Left kidney (tissue), 8 donors: ENCODE measurements at places on chromosomes 5 and 9. TPM values are rescaled to one million over a fixed set of nuclear protein-coding genes. Genes with fewer than 3 reads are reported as not detected.
A peak's percentile ranks its signal among the peaks of the same experiment; 100 is the strongest.

DNA sequence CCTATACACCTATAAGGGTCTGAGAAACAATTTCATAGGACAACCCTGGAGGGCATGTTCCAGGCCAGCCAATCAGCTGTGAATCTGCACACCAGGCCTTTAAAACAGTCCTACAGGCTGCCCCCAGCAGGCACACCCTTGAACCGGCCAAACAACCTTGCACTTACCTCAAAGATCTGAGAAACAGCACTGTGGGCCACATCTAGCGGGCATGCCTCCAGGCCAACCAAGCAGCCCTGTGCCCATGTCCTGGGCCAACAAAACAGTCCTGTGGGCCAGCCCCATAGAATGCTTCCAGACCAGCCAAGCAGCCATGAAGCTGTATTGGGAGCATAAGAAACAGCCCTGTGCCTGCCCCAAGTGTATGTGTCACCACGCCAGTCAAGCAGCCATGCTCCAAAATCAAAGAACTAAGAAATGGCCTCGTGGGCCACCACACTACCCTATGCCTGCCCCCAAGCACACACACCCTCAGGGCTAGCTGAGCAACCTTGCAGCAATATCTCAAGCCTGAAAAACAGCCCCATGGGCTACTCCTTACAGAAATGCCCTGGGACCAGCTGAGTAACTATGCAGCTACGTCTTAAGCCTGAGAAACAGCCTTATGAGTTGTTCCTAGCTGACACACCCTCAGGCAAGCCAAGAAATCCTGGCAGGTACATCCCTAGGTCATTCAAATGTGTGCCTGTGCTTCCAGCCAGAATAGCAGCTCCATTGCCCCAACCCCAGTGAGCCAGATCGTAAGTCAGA is 2243.8 kb upstream of the C9orf72 start:
- DNase-seq = no peak

- no peak for DNase-seq
Measured at GRCh38 chr5:55847837-55848236, 3.3 kb upstream of the IL31RA start.

DNA sequence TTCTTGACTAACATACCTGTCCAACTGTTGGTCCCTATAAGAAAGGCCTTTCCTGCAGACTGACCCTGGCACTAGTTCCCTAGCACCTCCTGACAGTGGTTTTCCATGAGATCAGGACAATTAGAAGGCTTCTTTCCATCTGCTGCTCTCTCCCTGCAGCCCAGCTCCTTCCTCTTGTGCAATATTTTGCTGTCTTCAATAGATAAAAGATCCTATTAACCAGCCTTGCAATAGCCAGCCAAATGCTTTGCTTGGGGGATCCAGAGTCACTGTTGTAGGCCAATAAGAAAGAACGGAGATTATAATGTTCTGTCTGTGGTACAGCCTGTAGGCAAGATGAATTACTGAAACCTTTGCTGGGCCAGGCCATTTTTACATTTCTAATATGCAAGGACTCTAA is 18.4 kb upstream of the NME5 start:
- no peak for DNase-seq

DNA sequence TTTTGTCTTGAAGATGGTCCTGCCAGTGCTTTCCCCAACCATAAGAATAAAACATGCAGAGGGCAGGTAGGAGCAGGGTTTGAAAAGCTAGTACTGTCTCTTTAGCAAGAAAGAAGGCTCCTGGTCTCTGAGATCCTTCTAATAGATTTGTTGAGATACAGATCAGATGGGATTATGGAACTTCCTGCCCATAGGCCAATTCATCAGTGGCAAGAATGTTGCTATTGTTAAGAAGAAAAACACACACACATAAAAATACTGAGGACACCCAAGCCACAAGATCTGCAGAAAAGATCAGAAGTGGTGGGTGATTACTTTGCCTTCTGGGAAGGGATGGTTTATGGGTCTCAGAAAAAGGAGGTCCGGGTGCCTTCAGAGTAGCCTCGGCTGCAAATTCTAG is 59.8 kb downstream of the TNC start:
- DNase-seq = no peak

- DNase-seq = no peak
Measured at GRCh38 chr5:112681481-112681908, 56.2 kb upstream of the APC start.

DNA sequence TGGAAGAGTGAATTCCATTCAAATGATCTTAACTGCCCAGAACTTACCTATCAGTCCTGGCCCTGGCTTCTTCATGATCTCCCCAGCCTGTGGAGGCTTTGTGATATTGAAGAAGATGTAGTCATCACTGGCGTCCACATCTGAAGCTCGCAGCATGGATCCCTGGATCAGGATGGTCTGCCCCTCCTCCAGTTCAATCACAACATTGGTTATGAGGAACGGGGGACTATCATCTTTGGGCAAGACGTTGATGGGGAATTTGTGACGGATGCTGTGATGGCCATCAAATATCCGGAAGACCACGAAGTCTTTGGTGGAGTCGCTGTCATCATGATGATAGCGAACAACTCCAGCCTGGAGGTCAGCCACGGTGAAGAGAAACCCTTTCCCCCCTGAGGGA is 68.0 kb downstream of the FREM1 start:
- no peak for DNase-seq

DNA sequence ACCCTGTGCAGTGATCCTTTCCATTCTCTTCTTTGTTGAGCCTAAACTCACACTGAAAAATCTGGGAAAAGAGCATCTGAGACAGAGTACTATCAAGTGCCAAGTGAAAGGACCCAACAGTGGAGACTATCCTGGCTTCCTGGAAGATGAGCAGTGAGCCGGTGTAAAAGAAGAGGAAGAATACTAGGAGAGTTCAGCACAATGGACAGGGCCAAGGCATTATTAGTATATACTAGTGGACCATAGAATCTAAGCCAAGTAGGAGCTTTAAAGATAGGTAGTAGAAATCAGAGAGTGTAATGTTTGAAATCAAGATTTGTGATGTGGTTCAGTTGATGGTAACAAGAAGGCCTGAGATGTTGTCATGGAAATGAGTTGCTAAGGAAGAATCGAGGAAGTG is 140.8 kb downstream of the CAMK4 start:
- DNase-seq = peak; percentile 31

- no peak for DNase-seq
Measured at GRCh38 chr5:174505621-174506020, 218.8 kb upstream of the MSX2 start.

- DNase-seq = no peak
Measured at GRCh38 chr5:125367702-125368101, 621.3 kb upstream of the ZNF608 start.

DNA sequence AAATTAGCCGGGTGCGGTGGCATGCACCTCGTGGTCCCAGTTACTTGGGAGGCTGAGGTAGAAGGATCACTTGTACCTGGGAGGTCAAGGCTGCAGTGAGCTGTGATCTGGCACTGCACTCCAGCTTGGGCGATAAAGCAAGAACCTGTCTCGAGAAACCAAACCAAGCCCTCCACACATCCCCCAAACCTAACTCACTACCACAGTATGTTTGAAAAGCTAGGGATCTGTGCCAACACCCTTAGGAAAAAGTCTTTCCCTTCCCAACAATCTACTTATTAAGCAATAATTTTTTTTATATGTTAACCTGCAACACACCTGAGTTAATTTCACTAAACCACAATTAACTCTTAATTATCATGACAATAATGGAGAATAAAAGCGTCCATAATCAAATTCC is 2.2 kb downstream of the UBTD2 start:
- DNase-seq = no peak

DNA sequence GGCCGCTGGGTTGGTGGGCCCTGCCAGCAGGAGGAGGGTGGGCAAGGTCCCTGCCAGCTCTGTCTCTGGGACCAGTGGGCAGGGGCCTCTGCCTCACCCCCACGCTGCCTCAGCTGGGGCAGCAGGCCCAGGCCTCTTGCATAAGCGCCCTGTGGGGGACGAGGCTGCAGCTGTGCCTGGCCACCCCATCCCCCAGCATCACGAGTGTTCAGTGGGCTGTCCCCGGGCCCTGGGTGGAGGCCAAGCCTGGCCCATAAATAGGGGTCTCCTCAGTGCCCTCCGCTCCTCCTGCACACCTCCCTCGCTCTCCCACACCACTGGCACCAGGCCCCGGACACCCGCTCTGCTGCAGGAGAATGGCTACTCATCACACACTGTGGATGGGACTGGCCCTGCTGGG is at the start of gene PTGDS:
TSS of gene PTGDS (plus strand) at position 282 of the 400 bp plus-strand sequence. CDS start at position 357, 75 bp downstream.
- no peak for DNase-seq

Gene PPP3R2
- polyA plus RNA-seq = not detected

Gene TEX48
- polyA plus RNA-seq = not detected

Gene THOC3
- polyA plus RNA-seq = 131 TPM

Gene LCN1
- not detected for polyA plus RNA-seq

Gene IRX2
- polyA plus RNA-seq = 23.7 TPM

Gene KCNV2
- 0.27 TPM for polyA plus RNA-seq

Gene CAMK4
- polyA plus RNA-seq = 6.1 TPM

Gene LRRC19
- 19.4 TPM for polyA plus RNA-seq

Gene ARHGEF39
- 15.4 TPM for polyA plus RNA-seq
